Pons (tissue), 1 donor: ENCODE measurements at places on chromosomes 11 and 22.

DNA sequence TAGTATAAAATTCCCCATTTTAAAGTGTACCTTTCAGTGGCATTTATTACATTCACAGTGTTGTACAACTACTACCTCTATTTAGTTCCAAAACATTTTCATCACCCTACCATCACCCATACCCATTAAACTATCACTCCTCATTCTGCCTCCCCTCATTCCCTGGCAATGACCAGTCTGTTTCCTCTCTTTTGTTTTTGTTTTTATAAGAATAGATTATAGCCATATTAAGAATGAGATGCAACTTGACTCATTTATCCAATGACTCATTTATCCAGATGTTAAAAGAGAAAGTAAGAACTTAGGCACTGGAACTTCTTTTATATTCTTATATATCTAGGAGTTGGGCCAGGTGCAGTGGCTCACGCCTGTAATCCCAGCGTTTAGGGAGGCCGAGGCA, 156.3 kb downstream of the FAT3 start:
- no peak for DNase-seq

DNA sequence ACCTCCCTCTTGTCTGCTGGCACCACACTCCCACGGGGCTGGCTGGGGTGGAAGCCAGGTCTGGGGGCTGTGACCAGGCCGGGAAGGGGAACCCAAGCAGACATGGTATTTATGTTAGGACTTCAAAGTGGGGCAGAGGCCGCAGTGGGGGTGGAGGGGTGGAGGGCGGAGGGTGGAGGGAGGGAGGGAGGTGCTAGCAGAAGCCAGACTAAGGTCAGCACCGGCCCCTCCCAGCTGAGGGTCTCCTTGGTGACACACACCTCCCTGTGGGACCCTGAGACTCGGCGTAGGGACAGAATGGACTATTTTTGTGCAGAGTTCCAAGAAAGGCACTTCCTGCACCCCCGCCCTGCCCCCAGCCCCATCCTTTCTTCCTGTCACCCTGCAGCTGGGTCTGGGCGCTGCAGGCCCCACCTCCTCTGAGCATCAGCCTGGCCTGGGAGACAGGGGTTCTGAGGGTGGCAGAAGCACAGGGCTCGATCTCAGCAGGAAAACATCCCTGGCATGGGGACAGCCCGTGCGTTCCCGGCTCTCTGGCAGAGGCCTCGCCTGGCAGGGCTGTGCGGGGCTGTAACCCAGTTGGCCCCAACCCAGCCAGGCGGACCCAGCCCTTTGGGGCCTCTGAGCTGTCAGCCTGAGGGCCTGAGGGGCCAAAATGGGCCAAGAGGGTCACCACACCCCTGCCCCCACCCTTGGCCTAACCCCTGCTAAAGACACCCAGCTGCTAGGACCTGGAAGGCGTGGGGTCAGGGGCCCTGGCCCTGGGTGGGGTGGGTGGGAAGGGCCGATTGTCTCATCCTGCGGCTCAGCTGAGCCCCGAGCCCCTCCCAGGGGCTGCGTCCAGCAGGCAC, 9.6 kb upstream of the CD248 start:
- DNase-seq: no peak

GRCh38 chr11:101129203-101129943, at the start of gene PGR:
Gene PGR (minus strand): TSS chr11:101129813. CDS start chr11:101129070, 743 bp downstream.
- DNase-seq: no peak

GRCh38 chr11:120675171-120675570, 163.6 kb downstream of the GRIK4 start:
- DNase-seq: no peak

- no peak for DNase-seq
Observed at GRCh38 chr22:47442821-47443220, 680.4 kb downstream of the TBC1D22A start.

- no peak for DNase-seq
Observed at GRCh38 chr22:46792061-46792796, 29.8 kb downstream of the TBC1D22A start.

DNA sequence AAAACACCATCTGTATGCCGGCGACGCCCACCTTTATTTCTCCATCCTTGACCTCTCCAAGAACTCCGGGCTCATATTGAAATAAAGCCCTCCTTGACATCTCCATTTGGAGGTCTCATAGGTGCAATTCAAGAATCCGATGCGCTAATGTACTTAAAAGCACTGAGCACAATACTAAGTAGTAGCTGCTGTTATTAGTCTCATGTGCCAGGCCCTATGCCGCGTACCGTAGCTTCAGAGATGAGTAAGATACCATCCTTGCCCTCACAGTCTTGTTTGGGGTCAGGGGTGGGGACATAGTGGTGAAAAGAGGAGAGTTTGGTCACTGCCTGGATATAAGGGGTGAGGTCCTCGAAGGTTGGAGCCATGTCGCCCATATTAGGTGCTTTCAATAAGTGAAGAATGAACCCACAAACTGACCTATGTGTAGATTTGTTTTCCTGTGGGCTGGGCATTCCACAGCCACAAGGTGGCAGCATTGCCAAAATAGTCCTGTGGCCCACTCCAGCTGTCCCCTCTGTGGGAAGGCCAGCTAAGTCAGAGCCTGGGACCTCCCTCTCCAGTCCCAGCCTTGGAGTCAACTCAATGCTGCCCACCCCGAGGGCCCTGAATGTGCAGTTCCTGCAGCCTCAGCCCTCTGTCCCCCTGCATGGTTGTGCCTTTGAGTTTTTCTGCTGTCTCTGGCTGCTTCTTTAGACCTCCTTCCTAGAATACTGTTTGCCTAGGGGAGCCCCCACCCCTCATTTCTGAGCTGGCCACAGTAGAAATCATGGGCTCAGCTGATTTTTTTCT, 6.5 kb downstream of the DCPS start:
- peak; percentile 88 for DNase-seq
